ENCODE measurements at places on chromosomes 12 and 14. TPM values are rescaled to one million over a fixed set of nuclear protein-coding genes. Genes with fewer than 3 reads are reported as not detected.

RERG gene
- total RNA-seq: not detected

SYNE3 gene
- 19.7 TPM for total RNA-seq

NRXN3 gene
- total RNA-seq: not detected

NGDN gene
- 173 TPM for total RNA-seq

TMEM229B gene
- total RNA-seq: 4.5 TPM

CRIP2 gene
- 20.7 TPM for total RNA-seq

TSHR gene
- not detected for total RNA-seq

FIGNL2 gene
- 1.9 TPM for total RNA-seq

SIX1 gene
- total RNA-seq: not detected

TMEM52B gene
- total RNA-seq: not detected

NELL2 gene
- total RNA-seq: 390 TPM

TSPAN19 gene
- not detected for total RNA-seq

IL23A gene
- 21.3 TPM for total RNA-seq

POTEM gene
- total RNA-seq: not detected

SERPINA10 gene
- total RNA-seq: not detected

DAO gene
- not detected for total RNA-seq

LALBA gene
- not detected for total RNA-seq

LIN52 gene
- total RNA-seq: 6.8 TPM

FOXN4 gene
- total RNA-seq: not detected

MYBPC1 gene
- total RNA-seq: not detected

DBX2 gene
- not detected for total RNA-seq

ESPL1 gene
- 1.7 TPM for total RNA-seq

CISTR gene
- not detected for total RNA-seq

C12orf54 gene
- total RNA-seq: not detected

OR6C2 gene
- not detected for total RNA-seq

BMP4 gene
- not detected for total RNA-seq

CIDEB gene
- 11.8 TPM for total RNA-seq

BRMS1L gene
- total RNA-seq: 15.5 TPM
